ENCODE measurements at places on chromosomes 5 and 9.

DNA sequence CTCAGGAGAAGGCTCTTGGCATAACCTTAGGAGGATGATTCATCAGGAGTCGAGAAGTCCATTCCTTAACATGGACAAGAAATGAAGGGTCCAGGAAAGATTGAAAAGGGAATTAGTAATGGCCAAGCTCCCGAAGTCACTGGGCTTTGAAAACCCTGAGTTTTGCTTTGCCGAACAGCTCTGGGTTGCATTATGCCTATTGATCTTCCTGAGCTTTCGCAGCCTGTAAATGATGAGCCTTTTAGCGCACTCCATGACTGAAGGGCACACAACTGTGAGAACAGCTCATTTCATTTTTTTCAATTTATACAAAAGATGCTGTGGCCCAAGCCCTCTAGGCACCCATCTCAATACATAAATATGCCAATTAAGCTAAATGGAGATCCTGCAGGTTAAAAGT, 25.0 kb upstream of the PUM3 start:
- DNase-seq, result no peak

DNA sequence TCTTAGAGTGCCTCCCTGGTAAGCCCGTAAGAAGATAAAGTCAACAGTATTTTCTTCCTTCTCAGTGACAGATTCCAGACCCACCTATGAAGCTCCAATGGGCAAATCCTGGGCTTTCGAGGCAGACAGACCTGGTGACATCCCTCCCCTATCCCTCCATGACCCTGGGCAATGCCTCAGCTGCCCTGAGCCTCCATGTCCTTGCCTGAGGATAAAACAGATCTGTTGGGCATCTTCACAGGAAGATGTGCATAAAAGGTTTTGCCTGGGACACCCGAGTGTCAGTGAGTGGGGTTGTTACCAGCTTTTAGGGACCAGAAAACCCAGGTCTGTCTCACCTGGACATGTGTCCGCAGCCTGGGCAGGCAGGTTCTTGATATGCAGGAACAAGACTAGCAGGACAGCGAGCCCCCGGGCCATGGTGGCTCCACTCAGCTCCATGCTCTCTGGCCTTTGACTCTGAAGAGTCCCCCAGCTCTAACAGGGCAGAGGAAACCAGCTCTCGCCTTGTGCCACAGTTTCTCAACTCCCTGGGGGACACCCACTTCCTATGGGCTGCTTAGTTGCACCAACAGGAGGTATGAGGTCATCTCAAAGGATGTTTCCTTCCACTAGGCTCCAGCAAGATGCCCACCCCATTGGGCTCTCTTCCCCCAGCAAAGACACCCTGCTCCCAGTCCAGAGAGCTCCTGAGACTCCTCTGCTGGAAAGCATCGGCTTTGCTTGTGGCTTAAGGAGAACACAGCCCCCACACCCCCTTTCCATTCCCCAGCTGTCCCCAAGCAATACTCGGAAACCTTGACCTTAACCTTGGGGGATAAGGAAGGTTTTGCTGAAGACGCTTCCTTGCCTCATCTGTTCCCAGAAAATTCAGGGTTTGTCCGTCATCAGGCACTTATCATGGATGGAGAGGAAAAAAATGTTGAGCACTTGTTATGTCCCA, at the start of gene FCN1:
FCN1 (minus strand) TSS at position 482 of the 943 bp plus-strand sequence; CDS start at position 441, 41 bp downstream.
- DNase-seq, result no peak

DNA sequence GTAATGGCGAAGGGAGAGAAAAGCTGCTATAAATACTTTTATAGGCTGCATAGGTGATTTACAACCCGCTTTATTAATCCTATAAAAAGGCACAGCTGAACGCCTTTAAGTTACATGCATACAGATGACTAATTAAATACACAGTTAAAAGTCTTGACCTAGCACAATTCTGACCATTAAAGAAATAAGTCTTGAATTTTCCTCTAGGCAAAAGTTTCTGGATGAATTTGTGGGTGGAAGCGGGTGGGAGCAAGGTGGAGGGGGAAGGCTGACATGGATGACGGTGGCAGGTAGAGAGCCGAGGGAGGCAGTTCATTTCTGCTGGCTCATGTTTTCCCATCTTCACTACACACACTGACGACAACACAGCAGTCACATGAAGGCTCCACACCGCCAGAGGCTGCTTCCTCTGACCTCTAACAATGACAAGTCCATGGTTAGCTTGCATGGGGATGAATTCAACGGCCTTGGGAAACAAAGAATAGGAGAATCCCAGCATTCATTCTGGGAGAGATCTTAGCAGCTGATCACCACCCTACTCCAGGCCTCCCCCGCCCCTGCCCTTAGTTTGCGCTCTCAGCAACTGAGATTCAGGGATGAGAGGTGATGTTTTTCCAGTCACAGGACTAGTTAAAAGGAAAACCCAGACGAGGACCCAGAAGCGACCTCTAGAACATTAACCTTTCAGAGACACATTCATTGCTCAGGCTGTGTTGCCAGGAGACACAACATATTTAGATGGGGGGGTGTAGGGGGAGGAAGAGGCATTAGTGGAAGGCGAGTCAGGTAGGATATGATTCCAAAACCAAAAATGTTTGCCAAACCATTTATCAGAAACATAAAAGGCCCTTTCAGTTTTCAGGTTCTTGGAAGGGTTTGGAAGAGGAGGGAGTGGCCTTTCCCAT, 329.3 kb downstream of the PIK3R1 start:
- DNase-seq, result no peak

DNA sequence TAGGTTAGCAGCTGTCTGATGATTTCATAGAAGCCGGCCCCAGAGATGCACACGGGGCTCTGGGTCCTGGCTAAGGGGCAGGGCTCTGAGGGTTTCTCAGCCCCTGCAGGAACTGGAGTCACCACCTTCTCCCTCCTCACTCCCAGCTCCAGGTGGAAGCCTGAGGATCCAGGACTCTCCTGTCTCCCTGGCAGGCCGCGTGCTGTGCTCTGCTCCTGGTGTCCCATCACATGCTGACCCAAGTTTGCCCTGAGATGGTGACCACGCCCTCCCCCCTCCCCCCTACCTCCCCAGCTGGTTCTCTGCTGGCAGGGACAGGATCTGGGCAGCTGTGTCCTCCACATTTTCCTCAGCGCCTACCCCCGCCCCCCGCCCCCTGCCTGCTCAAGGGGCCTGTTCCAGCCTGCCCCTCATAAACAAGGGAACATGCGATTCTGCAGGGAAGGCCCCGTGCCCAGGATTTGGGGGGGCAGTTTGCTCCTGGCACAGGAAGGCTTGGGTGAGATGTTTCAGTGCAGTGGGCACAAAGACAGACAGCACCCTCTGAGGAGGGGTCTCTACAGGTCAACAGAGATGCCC, 87.4 kb downstream of the PSD2 start:
- no peak for DNase-seq

DNA sequence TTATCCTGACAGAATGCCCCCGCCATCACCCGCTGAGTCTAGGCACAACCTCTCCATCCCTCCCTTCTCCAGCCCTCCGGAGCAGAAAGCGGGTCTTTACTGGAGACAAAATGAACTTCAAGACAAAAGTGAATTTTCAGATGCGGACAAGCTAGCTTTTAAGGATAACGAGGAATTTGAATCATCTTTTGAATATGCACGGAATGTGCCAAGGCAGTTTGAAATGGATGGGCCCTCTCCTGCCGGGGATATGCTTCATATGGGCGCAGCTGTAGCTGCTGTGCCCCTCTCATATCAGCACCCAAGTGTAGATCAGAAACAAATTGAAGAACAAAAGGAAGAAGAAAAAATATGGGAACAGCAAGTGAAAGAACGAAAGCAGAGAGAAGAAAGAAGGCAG, 37.5 kb downstream of the CPLANE1 start:
- no peak for DNase-seq

DNA sequence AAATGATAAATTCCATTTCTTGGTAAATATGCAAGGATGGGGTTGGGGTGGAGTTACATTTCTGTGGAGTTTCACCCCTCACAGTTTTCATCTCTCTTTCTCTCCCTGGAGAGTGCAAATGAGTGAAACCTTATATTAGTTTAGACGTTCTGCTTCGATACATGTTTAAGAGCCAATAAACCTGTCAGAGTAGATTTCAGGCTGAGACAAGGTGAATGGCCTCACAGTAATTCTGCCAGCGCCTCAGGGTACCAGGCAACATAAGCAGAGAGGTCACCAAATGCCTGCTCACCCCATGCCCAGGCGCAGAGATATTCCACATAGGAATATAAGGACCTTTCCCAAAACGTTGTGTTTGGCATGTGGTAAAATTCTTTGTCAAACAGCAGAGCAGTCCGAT, 154.9 kb upstream of the VLDLR start:
- DNase-seq, result no peak

- no peak for DNase-seq
Observed at GRCh38 chr5:88799938-88800535, 82.9 kb downstream of the MEF2C start.

DNA sequence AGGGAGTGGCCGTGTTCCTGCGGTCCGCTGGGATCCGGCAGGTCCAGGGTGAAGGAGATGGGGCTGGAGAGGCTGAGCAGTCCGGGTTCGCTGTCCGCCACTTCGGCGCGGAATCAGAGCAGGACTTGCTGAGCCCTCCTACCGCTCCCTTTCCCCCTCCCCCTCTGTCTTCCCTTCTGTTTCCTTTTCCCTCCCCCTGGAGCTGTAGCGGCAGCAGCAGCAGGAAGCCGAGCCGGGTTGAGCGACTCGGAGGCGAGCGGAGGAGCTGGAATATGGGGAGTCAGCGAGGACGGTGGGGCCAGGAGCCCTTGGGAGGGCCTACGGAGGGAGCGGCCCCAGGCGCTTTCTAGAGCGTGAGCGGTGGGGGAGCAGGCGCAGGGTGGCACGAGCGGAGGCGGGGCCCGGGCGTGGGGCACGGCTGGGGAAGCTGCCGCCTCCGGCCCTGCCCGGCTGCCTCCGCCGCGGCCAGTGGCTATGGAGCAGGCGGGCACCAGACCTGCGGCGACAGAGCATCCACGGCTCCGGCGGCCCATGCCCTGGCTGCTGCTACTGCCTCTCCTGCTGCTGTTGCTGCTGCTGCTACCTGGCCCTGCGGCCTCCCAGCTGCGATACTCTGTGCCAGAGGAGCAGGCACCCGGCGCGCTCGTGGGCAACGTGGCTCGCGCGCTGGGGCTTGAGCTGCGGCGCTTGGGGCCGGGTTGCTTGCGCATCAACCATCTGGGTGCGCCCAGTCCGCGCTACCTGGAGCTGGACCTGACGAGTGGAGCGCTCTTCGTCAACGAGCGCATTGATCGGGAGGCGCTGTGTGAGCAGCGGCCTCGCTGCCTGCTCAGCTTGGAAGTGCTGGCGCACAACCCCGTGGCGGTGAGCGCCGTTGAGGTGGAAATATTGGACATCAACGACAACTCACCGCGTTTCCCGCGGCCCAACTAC, at the start of gene PCDHAC2:
PCDHAC2 (plus strand) TSS at position 184 of the 933 bp plus-strand sequence; CDS start at position 475, 291 bp downstream.
- no peak for DNase-seq

- DNase-seq, result no peak
Observed at GRCh38 chr9:110880189-110880588, 158.1 kb downstream of the LPAR1 start.
